ENCODE measurements at places on chromosomes 3 and 15. TPM values are rescaled to one million over a fixed set of nuclear protein-coding genes. Genes with fewer than 3 reads are reported as not detected.

EFCAB12 gene
- 0.23 TPM for polyA plus RNA-seq

RAB7A gene
- polyA plus RNA-seq = 353 TPM

SAMMSON gene
- not detected for polyA plus RNA-seq

CPLX3 gene
- polyA plus RNA-seq = not detected

KLHL40 gene
- polyA plus RNA-seq = not detected

ANKDD1A gene
- polyA plus RNA-seq = 2.3 TPM

ISLR2 gene
- polyA plus RNA-seq = not detected

TTC23 gene
- polyA plus RNA-seq = 2.5 TPM

ALDH1A2 gene
- 0.15 TPM for polyA plus RNA-seq

DLL4 gene
- polyA plus RNA-seq = not detected

GOLGA8T gene
- not detected for polyA plus RNA-seq

P2RY14 gene
- polyA plus RNA-seq = not detected

- DNase-seq = no peak
These were observed 9.5 kb downstream of the PAK2 start for GRCh38 chr3:196749125-196749524.

- DNase-seq = no peak
These were observed 408.4 kb downstream of the AGBL1 start for GRCh38 chr15:86488046-86488445.

- no peak for DNase-seq
These were observed 28.7 kb upstream of the B3GNT5 start for GRCh38 chr3:183224180-183224970.

DNA sequence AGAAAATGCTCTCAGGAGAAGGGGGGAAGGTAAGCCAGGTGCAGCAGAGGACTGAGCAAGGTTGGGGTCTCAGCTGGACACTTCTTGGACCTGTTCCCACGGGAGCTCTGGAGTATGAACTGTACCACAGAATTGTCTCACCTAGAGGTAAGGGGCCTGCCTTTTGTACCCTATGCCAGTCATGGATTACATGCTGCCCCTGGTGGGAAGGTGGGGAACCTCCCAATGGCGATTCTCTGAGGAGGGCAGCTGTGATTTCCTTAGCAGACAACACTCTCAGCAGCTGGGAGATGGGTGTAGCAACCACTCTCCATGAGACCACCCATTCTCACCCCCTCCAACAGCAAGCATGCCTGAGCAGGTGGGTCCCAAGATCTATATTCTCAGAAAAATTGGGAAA is 329.4 kb upstream of the CTNNB1 start:
- DNase-seq = no peak

DNA sequence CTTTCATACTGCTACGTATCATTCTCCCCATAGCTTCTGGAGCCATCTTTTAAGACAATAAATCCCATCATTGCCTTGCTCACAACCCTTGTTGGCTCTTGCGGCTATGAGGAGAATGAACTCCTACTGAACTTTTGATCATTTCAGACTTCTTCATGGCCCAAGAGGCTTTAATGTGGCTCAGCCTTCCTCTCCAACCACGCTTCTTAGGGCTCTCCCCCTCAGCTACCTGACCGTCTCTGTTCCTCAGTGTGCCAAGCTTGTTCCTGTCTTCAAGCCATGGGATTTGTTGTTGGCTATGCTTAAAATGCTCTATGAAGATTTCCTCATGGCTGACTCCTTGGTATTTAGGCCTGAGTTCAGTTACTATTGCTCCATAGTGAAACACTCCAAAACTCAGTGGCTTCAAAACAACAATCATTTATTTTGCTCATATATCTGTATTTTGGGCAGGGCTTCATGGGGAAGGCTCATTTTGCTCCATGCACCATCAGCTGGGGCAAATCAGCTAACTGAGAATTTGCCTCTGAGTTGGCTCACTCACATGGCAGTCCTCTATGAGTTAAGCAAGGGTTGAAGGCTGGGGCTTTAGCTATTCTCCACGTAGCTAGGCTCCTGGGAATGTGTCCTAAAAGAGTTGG is 47.5 kb downstream of the FOXL2 start:
- no peak for DNase-seq

DNA sequence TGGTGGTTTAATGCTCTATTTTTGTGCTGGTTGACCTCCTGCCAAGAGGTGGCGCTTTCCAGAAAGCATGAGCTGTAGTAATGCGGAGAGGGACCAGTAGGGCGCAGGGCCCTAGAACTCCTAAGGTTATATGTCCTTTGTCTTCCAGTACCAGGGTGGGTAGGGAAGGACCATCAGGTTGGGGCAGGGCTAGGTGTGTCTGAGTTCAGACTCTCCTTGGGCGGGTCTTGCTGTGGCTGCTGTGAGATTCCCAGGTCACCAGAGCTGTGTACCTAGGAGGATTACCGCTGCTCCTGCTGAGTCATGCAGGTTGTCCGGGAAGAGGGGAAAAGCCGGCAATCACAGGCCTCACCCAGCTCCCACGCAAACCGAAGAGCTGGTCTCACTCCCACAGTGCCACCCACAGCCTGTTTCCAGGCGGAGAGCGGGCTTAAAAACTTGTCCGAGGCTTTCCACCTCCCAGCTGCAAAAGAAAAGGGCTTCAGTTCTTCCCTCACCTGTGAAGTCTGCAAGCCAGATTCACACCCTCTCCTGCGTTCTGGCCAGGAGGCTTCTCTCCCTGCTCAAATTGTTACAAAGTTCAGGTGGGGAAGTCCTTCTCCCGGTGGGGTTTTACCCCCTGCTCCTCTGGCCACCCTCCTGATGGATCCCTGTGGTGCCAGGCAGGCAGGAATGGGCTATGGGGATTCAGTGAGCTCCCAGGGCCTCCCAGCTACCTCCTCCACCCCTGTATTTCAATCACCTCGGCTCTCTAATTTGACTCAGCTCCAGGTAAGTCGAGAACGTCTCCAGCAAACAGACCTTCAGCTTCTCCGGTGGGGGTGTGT is 37.7 kb upstream of the BCHE start:
- DNase-seq = no peak

DNA sequence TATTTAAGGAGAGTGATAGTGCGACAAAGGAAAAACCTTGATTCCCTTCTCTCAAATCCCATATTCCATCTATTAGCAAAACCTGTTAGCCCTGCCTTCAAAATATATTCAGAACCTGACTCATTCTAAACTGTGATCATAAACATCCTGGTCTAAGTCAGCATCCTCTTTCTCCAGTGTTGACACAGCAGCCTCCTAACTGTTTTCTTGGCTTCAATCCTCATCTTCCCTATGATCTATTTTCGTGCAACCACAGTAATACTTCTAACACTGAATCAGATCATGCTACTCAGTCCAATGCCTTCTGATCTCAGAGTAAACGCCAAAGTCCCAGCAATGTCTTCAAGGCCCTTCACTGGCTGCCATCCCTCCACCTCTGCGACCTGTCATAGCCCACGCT is 785.1 kb downstream of the EDEM1 start:
- DNase-seq = no peak

GRCh38 chr3:41148478-41148877 is 50.8 kb upstream of the CTNNB1 start:
- peak; percentile 31 for DNase-seq

GRCh38 chr15:79815468-79815867 is 81.3 kb downstream of the MTHFS start:
- DNase-seq = no peak

- DNase-seq = peak; percentile 72
These were observed 40.8 kb downstream of the EOMES start for GRCh38 chr3:27681249-27681748.

DNA sequence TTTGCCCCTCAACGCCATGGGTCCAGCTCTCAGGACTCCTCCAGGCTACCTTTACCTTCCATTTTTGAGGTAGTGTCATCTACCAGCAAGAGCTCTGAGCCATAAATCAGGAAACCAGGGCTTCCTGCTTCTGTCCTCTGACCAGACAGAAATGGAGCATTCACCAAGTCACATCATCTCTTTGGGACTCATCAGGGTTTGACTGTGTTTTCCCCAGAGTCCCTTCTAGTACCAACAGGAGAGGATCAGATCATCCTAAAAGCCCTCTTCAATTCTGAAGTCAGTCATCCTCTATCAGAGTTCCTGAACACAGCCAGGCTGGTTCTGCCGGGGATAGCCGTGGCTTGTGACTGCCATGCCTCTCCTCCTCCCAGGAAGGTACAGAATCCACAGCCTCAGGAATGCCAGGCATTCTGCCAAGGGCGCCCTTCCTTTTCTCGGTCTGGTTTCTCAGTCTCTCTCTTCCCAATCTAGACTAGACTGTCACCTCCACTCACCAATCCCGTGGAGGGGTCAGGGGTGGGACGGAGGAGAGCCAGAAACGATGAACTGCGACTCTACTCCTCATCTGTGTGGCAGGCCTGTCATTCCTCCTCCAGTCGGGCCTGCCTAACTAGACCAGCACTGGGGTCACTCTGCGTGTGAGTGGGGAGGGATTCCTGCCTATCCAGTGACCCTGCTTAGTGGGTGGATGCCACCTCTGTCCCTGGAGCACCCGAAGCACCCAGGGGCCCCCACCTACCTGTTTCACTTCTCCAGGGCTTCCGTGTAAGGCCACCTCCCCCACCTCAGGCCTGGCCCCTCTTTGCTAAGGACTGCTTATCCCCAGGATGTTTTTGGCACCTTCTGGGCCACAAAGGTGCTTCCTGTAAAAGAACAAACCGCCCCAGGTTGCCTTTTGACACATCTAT is 30.9 kb downstream of the CCNL1 start:
- DNase-seq = peak; percentile 82

DNA sequence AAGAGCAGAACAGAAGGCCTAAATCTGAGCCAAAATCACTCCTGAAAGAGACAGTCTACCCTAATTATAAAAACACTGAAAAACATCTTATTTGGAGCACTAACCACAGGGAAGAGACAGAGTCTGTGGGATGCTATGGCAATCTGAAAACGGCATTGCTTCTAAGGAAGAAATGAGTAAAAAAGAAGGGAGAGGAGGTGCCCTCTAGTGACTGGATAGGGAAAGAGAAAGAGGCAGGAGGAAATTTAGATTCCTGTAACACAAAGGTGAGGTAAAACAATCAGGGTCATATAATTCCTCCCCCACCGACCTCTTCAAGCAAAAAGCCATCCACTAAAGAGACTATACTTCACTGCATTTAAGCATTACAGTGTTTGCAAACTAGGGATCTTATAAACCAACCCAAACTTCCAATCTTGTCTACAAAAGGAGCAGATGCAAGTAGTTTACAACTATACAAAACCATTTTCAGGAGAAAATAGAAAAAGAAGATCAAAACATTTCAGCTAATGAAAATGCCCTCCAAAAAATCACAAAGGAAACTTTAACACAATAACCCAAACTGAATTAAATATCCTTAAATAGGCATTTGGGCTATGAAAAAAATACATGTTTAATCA is 32.6 kb downstream of the HACD2 start:
- DNase-seq = peak; percentile 19

- peak; percentile 53 for DNase-seq
These were observed 54.2 kb upstream of the CMTM8 start for GRCh38 chr3:32184187-32184730.

DNA sequence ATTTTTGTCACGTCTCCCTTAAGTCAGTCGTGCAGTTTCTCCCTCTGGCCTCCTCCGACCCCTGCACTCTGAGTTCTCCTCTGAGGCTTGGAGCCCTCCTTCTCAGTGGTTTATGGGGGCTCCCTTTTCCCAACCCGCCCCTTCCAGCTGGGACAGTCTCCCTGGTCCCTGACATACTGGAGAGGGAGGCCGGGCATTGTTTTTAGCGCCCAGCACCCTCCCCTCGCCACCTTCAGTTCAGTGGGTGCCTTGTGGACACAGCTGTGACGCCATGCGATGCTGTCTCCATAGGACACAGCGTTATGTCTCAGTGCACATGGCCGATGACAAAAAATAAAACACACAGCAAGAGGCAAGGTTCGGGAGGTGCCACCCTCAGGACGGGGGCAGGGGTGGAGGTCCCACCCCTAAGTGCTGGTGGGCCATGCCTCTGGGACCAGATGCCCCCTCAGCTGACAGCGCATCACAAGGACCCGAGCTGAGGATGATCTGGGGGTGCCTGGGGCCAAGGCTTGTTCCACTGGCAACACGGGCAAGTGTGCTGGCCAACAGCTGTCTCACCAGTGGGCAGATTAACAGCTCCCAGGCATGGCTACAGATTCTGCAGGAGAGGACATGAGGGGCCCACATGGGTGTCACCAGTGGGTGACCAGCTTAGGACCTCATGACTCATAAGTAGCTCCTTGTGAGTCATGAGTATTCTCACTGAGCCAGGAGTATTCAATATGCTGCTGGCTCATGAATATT is 81.6 kb downstream of the PLXNA1 start:
- peak; percentile 67 for DNase-seq

GRCh38 chr15:63945838-63946298 is 100.4 kb downstream of the DAPK2 start:
- peak; percentile 88 for DNase-seq

DNA sequence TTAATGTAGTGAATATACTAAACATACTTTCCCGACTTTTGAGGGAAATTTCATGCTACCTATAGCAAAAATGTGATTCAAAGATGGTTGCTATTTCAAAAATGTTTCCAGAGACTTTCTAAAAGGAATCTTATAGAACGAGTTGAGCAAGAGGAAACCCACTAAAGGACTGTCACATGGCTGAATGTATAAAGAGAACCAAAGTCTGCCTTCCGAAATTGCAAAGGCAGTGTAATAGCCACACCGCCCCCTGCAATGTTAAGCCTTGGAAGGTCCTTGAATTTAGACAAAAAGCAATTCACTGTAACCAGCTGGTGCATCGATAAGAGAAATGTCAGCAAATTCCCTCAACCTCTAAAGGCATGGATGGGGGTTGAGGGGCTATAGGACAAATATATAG is 142.8 kb downstream of the CHL1 start:
- DNase-seq = no peak

DNA sequence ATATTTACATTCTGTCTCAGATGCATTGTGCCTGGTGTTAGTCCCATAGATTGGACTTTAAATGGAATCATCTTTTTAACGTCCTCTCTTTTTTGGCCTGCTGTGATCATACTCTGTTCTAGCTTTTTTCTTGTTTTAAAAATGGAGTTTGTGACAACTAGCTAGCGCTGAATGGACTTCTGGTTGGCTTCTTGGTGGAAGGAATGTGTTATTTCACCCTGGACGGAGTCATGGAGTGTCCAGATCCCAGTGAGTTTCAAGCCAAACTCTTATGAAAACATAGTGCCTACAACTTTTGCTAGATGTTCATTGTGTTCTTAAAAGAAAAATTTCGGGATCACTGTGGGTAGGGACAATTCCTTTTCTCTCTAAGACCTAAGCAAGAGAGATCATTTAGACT is 192.6 kb downstream of the TCF12 start:
- DNase-seq = no peak

DNA sequence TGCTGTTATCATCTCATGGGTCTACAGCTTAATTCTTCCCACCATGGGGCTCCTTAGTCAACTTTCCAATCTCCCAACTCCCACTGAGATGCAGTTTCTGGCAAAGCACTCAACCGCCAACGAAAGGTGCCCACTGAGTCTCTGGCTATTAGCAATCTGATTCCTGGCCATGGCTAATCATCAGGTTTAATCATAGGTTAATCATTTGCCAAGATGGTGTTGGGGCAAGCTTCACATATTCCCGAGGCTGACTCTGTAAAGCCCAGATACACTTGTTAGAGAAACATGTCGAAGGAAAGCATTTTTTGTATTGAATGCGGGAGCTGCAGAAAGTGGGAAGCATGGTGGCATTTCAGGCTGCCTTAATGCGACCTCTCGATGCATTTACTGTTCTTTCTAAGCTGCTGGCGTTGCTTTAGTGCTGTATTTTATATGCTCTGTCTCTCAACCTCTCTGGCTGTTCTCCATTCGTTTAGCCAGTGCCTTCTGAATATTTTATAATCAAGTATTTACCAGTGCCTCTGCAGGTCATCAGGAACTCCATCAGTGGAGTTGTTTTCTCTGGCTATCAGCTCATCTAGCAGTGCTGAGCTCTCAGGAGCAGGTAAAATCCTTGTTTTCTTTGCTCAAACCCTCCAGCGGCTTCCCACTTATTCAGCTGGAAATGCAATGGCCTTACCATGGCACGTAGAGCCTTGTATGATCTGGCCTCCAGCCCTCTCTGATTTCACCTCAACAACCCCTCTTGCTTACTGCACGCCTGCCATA is 67.0 kb downstream of the EDEM1 start:
- no peak for DNase-seq

Measured in mammary epithelial cell (primary cell).